COR-L47 (cell line): ENCODE measurements at places on chromosomes 3 and 15.

DNA sequence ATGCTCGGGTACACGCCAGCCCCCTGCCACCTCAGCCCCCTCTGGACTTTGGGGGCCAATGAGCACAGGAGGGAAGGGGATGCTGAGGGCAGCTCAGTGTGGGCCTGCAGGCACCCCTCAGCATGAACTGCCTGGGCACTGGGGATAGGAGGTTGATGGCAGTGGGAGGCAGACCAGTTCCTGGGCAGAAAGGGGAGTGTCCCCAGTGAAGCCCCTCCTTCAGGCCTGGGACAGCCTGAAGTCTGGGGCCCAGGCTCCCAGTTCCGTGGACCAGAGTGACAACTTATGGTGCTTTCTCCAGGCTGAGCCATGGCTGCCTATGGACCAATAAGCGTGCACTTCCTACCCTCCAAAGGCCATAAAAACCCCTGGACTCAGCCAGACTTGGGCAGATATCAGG lies 63.3 kb upstream of the IMPG2 start:
- no peak for DNase-seq

- no peak for DNase-seq
Observed at GRCh38 chr3:14431917-14432834, 29.8 kb downstream of the SLC6A6 start.

GRCh38 chr15:52794665-52795463 lies 4.7 kb upstream of the ONECUT1 start:
- no peak for DNase-seq

GRCh38 chr3:129068291-129068886 lies 7.8 kb downstream of the GP9 start:
- DNase-seq: no peak
